NCI-H187 (cell line): ENCODE measurements at places on chromosomes 5 and 9.

- DNase-seq = no peak
Measured at GRCh38 chr9:127562841-127563401, 49.2 kb upstream of the STXBP1 start.

- DNase-seq = no peak
Measured at GRCh38 chr5:158979290-158979689, 120.4 kb downstream of the EBF1 start.

DNA sequence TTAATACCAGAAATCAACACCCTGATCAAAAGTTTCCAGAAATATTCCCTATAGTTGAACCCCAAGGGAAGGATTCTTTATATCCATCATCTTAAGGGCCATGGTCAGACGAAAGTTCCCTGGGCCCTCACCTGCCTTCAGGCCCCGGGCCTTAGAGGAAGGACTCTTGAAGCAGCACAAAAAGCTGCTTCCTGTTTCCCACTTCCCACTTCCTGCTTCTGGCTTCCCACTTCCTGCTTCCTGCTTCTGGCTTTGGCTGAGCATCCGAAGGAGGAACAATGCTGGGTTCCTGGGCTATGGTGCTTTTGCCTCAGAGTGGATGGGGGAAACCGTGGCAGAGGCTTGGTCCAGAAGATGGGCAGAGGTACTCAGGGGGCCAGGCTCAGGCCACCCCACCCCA lies 25.8 kb upstream of the DAP start:
- DNase-seq = no peak

GRCh38 chr5:54347221-54347865 lies 37.0 kb upstream of the ARL15 start:
- DNase-seq = no peak

GRCh38 chr5:17395106-17395880 lies 102.7 kb upstream of the TAF11L2 start:
- no peak for DNase-seq
